NCI-H1105 (cell line): ENCODE measurements at places on chromosomes 2 and 18.

GRCh38 chr2:74261204-74261864 lies 62.9 kb downstream of the MTHFD2 start:
- DNase-seq: peak; percentile 44

DNA sequence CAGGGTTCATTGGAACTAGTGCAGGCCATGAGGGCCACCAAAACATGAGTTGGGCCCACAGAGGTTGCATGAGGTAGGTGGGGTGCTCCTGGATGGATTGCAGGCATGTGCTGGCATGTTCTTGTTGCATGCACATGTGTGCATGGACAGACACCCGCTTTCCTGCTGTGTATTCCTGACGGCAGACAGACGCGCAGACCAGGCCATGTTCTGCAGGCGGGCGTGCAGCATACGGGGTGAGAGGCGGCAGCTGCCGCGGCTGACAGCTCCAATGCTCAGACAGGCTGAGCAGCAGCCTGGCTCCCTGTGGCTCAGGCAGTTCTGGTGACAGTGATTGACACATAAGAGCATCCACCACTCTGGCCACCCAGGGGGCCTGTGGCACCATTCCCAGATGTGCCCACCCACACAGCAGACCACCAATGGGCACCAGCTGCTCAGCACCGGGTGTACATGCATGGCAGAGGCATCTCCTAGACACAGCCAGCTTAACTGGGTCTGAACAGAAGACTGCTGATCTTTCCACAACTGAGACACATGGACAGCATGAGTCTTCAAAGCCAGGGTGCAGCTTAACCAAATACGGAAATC lies 21.2 kb downstream of the HS1BP3 start:
- no peak for DNase-seq

DNA sequence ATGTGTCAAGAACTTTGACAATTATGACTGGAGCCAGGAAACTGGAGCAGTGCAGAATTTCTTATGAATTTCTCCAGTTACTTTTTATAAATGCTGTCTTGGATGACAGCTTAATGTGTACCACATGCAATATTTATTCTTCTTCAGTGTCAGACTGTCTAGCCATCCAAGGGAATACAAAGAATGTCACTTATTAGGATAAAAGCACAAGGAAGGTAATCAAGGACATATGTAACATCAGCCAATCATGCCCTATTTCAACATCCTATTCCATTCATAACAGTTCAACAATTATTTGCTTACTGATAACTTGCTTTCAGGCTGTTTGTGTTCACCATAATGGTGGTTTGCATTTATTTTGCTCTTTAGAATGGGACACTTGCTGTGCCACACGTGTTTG lies 139.8 kb downstream of the OLA1 start:
- no peak for DNase-seq

DNA sequence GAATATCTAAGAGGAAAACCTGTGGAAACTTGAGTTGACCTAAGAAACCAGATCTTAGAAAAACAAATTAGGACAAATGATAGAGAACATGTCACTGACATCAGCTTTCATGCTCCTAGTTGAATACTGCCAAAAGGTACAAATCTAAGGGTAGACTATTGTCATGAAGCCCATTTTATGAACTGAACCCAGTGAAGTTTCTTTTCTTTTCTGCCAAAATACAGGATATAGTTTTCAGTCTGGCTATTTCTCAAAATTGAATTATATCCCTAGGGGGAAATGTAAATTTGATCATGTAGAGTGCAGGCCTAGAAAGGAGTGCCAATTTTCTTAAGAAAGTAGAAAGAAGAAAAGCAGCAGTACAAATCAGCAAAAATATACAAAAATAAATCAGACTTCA lies 46.6 kb downstream of the FSIP2 start:
- DNase-seq: no peak

DNA sequence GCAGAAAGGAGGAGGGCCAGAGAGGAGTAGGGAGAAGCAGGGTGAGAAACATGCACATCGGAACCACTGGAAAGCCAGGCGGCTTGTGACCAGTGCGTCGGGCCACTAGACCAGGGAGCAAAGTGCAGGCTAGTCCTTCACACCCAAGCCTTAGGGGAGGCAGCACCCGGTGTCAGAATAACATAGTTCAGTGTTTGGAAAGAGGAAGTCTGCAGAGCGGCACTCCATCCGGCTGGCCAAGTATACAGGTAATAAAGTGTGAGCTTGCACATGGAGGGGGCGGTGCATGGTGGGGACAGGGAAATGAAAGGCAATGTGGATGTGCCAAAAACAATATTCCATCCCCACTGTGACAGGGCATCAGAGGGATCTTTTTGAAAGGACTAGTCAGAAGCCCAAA lies 69.7 kb downstream of the ZNF521 start:
- no peak for DNase-seq

- no peak for DNase-seq
Observed at GRCh38 chr2:116979916-116980764, 834.4 kb upstream of the DDX18 start.

- no peak for DNase-seq
Observed at GRCh38 chr2:67218056-67218455, 179.1 kb upstream of the ETAA1 start.

DNA sequence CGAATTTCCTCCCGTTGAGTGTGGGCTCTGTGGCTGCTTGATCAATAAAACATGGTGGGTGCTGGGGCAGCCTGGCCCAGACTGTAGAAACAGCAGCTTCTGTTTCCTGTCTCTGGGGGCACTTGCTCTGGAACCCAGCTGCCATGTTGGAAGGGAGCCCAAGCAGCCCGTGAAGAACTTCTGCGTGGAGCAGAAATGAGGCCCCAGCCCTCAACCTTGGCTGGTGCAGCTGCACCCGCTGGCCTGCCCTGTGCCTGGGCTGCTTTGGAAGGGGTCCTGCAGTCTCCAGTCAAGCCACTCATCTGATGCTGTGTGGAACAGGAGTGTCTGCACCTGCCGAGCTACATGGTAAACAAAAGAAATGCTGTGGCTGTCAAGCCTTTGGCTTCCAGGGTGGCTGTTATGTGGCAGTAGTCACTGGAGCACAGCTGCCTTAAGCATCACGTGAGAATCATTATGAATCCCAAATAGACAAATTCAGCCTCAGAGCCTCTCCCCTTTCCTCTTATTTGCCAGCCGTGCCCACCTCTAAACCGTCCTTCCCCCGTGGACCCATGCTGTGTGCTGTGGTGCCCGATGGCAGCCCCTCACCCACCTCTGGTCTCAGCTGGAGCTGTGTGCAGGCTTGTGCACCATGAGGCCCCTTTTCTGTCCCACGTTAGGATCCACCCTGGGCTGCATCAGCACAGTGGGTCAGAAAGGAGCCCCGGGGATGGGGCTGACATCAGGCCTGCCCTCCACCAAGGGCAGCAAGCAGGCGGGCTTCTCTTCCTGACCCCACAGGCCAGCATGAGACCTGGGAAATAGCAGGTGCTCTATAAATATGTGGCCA lies 134.0 kb upstream of the HDAC4 start:
- DNase-seq: no peak

DNA sequence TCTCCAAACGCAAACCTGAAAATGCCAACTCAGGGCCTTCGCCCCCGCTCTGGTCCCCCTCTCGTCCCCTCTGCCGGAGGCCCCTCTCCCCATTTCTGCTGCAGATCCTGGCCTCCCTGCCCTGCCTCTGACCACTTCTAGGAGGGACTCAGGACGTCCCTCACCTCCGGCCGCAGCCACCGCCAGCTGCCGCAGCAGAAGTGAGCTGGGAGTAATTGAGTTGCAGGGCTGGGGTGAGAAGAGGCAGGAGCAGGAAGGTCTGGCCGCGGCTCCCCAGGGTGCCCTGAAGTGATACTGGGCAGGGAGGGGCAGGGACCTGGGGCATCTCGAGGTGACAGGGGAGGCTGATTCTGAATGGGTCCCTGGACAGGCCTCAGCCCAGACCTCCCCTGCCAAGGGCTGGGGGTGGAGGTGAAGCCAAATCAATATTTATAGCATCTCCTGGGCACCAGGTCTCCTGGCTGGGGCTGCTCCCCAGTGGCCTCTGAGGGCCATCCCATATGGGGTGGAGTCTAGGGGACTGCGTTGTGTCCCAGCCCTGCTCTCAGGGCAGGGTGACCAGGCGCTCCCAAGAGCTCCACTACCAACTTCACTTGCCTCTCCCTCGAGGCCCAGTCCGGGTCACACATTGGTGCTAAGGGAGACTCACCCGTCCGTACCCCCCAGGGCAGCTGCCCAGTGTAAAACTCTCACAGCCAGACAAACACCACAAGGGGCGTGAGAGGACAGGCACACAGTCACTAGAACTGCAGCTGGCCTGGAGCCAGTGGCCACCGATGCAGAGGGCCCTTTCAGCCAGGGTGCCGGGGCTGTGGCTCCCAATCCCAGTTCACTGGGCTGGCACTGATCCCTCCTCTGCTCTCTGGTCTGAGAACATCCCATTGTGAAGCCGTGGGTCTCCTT lies 33.0 kb downstream of the KCNIP3 start:
- no peak for DNase-seq

- DNase-seq: peak; percentile 22
Observed at GRCh38 chr18:12308386-12309100, 502 bp downstream of the TUBB6 start.

GRCh38 chr18:3450012-3450798 lies at the start of gene TGIF1:
Gene TGIF1 (plus strand): TSS chr18:3450172. CDS start chr18:3450490, 318 bp downstream.
- DNase-seq: no peak

DNA sequence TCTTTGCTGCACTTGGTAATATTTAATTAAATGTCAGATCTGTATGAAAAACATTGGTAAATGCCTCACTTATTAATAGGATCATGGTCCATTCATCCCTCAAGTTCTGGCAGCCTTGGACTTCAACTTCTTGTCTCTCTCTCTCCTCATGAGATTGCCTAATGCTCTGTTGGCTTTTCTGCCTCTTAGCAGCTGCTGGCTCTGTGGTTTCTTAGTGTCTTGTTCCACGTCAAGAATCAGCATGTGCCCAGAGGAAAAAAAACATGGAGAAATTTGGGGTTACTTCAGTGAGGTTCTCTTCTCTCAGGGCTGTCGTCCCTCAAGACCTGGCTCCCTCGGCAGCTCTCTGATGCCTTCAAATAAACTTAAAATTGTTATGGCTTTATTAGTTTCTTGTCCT lies 75.4 kb downstream of the TAF4B start:
- no peak for DNase-seq

DNA sequence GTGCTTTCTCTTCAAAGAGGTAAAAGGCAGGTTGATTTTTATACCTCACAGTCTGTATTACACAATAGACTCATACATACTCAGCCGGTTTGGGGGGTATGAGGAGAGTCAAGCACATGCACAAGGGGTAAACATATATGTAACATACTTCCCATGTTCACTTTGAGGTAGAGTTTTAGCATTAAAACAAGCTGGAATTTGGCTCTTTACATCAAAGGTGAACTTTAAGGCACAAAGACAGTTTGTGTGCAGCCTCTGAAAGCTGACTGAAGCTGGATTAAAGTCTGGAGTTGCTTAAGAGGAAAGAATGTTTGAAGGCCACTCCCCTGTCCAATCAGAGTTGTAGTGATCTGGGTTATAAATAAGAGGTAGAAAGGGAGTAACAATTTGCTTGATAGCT lies 282.0 kb downstream of the DPP10 start:
- no peak for DNase-seq

DNA sequence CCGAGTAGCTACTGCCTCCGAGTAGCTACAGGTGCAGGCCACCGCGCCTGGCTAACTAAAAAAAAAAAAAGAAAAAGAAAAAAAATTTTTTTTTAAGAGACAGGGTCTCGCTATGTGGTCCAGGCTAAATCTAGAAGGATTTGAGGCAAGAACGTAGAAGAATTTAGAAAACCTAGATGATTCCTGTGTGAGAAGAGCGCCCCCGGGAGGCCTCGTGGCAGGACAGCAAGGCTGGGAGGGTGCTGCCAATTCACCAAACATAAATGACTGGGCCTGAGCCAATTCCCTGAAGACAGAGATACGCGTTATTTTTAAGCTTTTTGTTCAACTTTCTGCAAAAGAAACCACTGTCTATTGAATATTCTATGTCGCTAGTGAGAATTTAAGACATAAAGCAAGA lies 90.1 kb upstream of the TGFA start:
- no peak for DNase-seq

GRCh38 chr2:46815121-46815802 lies 100.3 kb downstream of the MCFD2 start:
- DNase-seq: no peak

GRCh38 chr2:1055014-1055595 lies 104.5 kb downstream of the SNTG2 start:
- DNase-seq: no peak

- DNase-seq: no peak
Observed at GRCh38 chr18:57230861-57231585, 84.1 kb downstream of the BOD1L2 start.

DNA sequence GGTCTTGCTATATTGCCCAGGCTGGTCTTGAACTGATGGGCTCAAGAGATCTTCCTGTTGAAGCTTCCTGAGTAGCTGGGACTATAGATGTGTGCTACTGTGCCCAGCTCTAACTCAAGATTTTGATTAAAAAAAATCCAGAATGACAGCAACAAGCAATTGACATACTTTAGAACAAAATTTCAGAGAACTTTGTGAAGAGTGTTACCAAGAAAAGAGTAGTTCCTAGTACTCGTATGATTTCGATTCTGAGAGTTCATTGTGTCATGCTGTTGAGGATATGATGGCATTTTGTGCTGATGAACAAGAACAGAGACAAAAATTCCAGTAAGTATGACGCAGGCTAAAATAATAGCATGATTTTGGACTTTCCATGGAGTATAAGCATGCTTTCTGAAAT lies 90.2 kb upstream of the TWSG1 start:
- no peak for DNase-seq

DNA sequence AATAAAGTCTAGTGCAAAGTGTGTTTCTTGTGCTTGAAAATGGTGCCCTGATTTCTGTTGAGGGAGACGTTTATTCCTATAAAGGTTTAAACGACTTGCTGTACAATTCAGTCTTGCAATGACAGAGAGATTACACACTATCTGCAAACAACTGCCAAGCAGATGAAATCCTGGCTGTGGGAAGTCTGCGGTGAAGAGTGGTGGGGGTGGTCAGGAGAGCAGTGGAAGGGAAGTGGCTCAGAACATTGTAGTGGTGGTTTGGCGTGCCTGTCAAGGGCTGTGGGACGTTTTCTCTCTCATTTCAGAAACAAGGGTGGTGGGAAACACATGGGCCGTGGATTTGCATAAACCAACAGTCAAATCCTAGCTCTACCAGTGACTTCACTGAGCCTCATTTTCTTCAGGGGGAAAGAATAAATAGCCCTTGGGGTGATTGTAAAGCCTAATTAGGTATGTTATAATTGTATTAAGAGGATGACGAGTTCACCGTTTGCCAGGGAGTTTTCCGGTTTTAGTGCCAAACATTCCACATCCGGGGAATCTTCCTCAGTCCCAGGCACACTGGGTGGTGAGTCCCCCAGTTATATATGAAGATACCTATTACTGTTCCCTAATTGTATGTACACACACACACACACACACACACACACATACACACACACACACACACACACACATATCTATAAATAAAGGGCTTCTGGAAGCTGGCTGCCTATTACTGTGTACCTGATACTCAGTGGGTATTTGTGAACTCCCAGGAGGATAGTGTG lies 115.0 kb downstream of the SPTBN1 start:
- DNase-seq: no peak

GRCh38 chr2:215811409-215812345 lies 201.7 kb downstream of the MREG start:
- no peak for DNase-seq
